Myometrial cell (primary cell): ENCODE measurements at places on chromosomes 11 and 22. TPM values are rescaled to one million over a fixed set of nuclear protein-coding genes. Genes with fewer than 3 reads are reported as not detected.

The PRG3 gene
- total RNA-seq: not detected in 2 replicates

The ADM2 gene
- 6.9 and 20.2 TPM in 2 replicates for total RNA-seq

The PGA5 gene
- not detected in 2 replicates for total RNA-seq

The SORL1 gene
- total RNA-seq: 0.29 and 1.4 TPM in 2 replicates

The PTGDR2 gene
- not detected in 2 replicates for total RNA-seq

The FDXACB1 gene
- total RNA-seq: 3.7 and 4.3 TPM in 2 replicates

The CLMP gene
- total RNA-seq: 64.6 and 110 TPM in 2 replicates

The CDKN1C gene
- total RNA-seq: 40.8 and 43.8 TPM in 2 replicates

The TSPAN18 gene
- not detected in 2 replicates for total RNA-seq

The IGF2 gene
- total RNA-seq: 12.8 and 17.6 TPM in 2 replicates

The NXF1 gene
- 26.2 and 30.5 TPM in 2 replicates for total RNA-seq

The SEPTIN3 gene
- under 0.01 TPM in 1 of 2 replicates, not detected in the other for total RNA-seq

The BTBD10 gene
- 34.0 and 50.2 TPM in 2 replicates for total RNA-seq

The OR8A1 gene
- not detected in 2 replicates for total RNA-seq

The AMOTL1 gene
- 10.1 and 14.2 TPM in 2 replicates for total RNA-seq

The MYO18B gene
- total RNA-seq: 0.29 TPM in 1 of 2 replicates, not detected in the other

The SLC16A8 gene
- total RNA-seq: 0.29 TPM in 1 of 2 replicates, not detected in the other

The TSGA10IP gene
- not detected in 2 replicates for total RNA-seq

The C11orf16 gene
- not detected in 2 replicates for total RNA-seq

The UPK3A gene
- not detected in 2 replicates for total RNA-seq

The SYT13 gene
- not detected in 2 replicates for total RNA-seq

The HTR3A gene
- not detected in 2 replicates for total RNA-seq

The IL17REL gene
- total RNA-seq: not detected in 2 replicates

The HEPN1 gene
- total RNA-seq: not detected in 2 replicates

The ART1 gene
- not detected in 2 replicates for total RNA-seq

The GSTT4 gene
- total RNA-seq: not detected in 2 replicates

The OOSP1 gene
- total RNA-seq: not detected in 2 replicates

The MB gene
- total RNA-seq: not detected in 2 replicates

The SMTNL1 gene
- total RNA-seq: not detected in 2 replicates

The EEF1G gene
- 2,051 and 2,264 TPM in 2 replicates for total RNA-seq

The OTOG gene
- total RNA-seq: not detected in 2 replicates
